ENCODE measurements at places on chromosomes 12 and 14. TPM values are rescaled to one million over a fixed set of nuclear protein-coding genes. Genes with fewer than 3 reads are reported as not detected.

DNA sequence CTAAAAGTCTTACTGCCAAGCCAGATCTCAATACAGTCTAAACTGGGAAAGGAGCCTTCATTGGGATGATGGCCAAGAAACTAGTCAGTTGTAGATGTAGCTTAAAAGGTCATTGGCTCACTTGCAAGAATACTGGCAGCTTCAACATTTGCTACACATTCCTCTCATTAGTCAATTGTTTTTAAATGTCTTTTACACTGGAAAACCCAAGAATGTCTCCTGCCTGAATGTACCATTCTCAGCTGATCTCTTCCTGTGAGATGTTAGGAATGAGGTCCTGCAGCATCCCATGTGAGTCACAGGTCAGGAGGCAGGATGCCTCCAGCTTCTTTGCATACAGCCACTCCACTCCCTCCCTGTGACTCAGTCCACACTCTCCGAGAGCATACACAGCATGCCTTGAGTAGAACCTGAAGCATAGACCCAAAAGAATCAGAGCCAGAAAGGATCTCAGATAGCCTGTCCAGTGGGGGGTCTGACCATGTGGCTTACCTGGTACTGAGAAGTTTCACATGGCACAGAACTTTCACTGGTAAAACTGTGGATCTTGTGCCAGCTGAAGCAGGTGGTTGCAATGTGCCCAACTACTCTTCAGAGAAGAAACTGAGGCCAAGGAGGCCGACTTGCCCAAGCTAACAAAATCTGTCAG, 56.0 kb upstream of the HECTD1 start:
- peak; percentile 62 for DNase-seq

GRCh38 chr12:27163048-27163715, 80.8 kb upstream of the C12orf71 start:
- no peak for DNase-seq

DNA sequence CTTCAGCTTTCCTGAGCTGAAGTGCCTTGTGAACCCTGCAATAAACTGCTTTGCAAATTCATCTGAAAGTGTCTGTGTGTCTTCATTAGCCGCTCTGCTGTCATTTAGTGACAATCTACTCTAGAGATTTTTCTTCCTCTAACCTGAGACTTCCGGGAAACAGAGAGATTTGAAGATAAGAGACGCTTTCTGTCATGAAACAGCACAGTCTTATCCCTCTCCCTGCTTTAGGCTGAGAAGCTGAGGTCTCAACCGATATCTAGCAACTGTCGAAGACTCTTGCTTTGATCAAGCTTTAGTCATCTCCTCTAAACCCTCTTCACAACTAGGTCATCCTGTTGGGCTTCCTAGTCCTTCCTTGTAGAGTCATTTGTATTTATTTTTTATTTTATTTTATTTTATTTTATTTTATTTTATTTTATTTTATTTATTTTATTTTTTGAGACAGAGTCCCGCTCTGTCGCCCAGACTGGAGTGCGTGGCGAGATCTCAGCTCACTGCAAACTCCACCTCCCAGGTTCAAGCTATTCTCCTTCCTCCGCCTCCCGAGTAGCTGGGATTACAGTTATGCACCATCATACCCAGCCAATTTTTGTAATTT, 1.2 kb downstream of the RNASE2 start:
- no peak for DNase-seq

DNA sequence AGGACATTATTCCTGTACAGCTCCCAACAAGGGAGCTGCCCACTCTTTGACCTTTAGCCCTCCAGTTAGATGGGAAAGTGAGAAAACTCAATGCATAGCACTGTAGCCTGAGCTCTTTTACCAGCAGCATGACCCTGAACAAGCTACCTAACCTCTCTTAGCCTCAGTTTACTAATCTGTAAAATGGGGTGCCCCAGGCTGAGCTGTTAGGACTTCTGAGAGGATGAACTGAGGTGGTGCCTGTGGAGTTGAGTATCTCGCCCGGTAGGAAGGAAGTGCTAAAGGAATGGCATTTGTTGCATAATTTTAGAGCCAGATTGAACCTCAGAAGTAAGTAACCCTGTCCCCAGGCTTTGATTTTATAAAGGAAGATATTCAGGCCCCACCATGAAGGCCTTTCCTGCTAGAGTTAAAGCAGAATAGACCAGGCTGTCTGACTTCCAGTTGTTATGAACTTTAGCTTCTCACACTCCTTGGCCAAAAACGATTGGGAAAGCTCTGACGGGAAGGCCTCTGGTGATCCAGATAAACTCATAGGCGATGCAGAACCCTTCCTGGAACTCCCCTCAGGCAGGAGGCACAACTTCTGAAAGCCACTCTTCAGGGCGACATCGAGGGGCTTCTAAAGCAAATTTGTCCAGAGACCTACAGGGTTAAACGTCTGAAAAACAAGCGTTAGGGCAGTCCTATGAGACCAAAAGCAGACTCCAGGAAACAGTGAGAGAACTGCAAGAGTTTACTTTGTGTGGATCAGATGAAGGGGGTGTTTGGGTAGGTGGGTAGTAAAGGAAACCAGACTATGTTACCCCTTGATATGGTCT, 2.5 kb upstream of the SERPINA10 start:
- no peak for DNase-seq

DNA sequence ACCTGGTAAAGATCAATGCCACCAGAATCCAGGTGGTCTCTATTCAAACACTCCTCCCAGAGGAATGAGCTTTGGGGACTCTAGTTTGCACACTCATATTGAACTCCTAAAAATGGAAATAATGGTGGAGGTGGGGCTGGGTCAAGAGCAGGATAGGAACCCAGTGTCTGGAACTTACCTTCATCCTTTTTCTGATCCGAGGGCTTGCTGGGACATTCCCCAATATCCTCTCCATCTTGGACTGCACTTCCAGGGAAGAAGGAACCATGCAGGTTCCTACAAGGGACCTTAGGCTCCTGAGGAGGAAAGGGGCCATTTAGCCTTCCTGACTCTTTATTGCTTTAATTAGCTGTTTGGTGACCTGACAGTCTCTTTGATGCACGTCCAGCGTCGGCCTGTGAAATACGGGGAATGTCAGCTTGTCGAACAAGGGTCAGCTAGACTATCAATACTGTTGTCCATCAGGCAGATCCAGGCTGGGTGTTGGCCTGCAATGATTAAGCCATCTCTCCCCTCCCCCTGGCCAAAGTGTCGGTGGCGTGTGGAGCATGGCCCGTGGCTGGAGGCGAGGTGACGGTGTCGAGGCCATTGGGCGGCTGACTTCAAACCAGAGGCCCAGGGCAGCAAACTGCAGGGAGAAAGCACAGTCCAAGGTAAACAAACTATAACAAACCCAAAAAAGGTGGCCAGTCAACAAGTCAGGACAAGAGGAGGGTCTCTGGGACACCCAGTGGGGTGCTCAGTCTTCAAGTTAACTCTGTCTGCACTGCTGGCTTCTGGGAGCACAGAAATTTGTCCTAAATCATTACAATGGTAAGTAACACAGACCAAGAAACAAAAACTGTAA, 405.2 kb upstream of the TBX3 start:
- no peak for DNase-seq

DNA sequence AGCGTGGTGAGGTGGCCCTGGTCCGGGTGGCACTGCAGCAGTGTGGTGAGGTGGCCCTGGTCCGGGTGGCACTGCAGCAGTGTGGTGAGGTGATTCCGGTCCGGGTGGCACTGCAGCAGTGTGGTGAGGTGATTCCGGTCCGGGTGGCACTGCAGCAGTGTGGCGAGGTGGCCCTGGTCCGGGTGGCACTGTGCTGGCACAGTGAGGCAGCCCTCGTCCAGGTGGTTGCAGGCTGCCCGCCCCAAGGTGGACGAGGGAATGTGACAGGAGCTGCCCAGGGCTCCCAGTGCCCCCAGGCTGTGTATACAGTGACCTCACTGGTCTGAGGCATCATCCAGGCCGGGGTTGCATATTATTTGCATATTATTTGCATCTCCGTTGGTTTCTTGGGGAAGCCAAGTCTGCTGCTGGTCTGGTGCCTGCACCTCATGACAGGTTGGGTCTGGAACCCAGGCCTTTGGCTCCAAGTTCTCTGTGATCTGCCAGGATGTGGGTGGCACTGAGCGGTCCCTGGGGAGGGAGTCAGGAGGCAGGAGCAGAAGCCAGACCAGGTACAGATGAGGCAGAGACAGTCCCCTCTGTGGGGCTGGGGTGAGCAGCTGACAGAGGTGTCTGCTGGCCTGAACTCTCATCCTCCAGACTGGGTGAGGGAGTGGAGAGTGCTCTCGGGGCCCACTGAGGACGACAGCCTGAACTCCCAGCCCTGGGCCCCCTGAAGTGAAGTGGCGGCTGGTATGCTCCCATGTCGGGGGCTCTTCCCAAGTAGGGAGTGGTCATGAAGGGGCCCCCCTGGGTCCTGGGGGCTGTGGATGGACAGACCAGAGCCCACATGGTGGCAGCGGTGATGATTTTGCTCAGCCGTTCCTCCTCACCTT, 79.3 kb downstream of the KIF26A start:
- no peak for DNase-seq

DNA sequence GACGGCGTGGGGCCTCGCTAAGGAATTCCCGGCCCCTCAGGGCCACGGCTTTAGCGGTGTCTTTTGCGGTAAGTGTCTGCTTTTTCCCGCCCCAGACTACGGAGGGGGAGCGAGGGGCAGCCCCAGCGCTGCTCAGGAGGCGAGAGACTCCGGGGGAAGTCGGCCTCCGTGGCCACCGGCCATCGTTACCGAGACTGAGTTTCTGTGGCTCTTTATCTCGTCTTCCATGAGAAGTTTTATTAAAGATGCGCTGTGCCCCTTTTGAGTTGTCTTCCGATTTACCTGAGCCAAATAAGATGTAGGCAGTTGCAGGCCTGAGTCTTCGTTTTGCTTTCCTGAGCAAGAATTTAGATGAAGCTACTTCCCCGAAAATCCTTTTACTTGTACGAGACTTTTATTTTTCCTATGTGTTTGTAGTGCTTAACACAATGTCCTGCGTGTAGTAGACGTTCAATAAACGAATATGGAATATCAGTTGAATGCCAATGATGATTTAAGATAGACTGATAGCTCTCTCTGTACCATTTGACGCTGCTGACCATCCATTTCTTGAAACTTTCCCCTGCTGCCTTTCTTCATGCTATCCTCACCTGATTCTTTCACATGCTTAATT, 462 bp downstream of the SRP54 start:
- no peak for DNase-seq

- no peak for DNase-seq
These were observed 321.1 kb downstream of the EGLN3 start for GRCh38 chr14:33629792-33630191.

- DNase-seq = no peak
These were observed 9.1 kb downstream of the INTS13 start for GRCh38 chr12:26928661-26929060.

The POTEG gene
- not detected for total RNA-seq

The MCRS1 gene
- 73.6 TPM for total RNA-seq

The TESPA1 gene
- total RNA-seq = not detected
